ENCODE measurements at places on chromosomes 4 and X.

DNA sequence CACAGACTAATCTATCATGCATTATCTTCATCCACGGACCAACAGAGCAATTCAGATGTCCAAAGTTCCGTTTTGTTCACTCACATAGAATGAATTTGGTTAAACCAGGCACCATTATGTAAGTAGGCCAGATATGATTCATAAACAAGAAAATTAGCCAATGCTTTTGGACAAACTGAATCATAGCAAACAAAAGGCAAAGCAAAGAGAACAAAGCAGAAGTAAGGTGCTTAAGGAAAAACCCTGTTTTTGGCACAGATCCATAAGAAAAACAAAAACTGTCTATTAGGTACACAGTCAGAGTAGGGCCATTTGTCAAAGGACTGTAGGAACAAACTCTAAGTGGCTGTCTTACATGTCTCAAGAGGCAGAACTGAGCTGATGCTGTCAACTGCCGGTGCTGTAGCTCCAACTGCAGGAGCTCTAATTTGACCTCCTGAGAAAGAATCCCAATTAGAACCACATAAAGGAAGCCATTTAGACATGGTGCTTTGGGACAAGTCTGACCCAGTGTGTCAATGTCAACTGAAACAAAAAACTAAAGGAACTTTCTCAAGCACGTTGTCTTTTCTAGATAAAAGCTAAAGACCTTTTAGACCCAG is 146.7 kb downstream of the COL25A1 start:
- DNase-seq: no peak

DNA sequence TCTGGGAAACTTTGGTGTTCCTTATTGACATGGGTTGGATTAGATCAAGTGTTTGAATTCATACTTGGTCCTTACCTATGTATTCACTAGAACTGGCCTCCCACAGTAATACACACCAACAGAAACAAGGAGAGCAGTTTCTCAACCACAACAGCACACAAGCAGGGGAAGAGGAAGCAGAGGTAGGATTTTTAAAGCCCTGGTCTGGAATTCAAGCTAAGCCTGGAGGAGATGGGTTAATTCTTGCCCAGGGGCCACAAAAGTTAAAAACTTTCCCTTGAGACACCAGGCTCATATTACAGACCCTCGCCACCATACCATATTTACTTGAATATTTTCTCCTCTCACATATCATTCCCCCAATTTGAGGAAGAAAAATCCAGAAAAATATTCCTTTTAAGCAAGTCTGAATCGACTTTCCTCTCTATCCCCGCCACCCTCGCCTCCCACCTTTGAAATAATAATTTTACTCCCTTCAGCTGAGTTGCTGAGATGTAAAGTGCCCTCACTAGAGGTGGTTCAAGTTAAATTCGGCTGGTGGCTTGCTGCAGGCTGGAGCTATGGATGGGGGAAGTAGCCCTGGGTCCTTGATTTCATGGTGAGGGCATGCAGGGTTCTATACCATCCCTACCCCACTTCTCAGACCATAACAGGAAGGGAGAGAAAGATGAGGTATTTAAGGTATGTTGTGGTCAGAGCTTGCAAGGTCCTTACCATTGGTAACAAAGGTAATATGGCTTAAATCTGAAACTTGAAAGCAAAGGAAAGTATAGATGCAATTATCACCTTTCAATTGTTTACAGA is 440.2 kb downstream of the INPP4B start:
- no peak for DNase-seq

DNA sequence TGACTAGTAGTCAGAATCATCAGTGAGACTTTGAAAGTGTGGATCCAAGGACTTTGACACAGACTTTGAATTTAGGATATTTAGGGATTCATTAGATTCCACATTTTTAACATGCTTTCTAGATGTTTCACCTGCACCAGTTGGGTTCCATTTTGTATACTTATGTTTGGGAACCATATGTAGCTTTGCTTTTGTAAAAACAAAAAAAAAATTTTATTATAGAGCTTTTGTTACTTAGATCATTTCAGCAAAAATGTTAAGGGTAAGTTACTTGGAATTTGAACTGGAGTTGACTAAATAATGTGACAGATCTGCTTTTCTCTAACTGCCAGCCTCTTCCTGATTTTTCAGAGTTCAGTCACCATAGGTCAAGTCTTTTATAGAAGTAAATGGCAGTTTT is 14.6 kb downstream of the PDLIM5 start:
- no peak for DNase-seq

- DNase-seq: no peak
Measured at GRCh38 chrX:30215357-30215843, at the start of gene MAGEB2. Gene MAGEB2, plus strand, starts transcription at chrX:30215563. Its CDS starts 3,018 bp downstream, at chrX:30218581.

DNA sequence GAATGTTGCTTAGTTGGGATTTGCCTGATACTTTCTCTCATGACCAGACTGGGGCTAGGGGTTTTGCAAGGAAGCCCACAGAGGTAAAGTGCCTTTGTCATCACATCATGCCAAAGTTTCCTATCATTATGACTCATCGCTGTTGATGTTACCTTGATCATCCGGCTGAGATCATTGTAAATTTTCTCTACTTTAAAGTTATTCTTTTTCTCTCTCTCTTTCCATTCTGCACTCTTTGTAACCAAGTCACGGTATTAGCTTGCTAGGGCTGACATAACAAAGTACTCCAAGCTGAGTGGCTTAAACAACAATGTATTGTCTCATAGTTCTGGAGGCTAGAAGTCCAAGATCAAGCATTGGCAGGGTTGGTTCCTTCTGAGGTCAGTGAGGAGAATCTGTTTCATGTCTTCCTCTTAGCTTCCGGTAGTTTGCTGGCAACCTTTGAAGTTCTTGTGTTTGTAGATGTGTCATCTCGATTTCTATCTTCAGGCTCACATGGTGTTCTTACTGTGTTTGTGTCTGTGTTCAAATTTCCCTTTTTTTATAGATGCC is 113.0 kb downstream of the DTHD1 start:
- DNase-seq: no peak

DNA sequence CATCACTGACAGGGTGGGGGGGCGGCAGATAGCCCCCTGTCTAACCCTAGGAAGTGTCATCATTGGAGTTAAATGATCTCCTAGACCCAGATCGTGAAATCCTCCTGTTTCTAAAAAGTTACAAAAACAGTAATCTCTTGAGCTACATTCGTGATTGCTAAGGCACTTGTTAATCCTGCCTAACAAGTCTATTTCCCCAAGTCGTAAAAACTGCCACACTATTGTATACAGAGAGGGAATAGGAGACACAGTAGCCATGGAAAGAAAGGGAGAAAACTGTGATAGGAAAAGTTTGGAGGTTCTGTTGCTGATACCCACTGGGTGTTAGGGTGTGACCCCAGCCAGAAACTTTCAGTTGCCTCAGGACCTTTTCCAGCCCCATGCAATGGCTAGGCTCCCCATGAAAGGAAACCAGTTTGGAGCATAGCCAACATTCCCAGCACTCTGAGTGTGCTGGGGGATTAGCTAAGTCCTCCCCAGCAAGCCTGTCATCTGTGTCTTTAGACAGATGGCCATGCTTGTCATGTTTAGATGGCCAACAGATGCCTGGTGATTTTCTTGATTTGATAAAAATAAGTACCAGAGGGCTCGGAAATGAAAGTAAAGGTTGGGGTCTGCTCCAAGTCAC is 63.3 kb upstream of the ANXA10 start:
- no peak for DNase-seq

DNA sequence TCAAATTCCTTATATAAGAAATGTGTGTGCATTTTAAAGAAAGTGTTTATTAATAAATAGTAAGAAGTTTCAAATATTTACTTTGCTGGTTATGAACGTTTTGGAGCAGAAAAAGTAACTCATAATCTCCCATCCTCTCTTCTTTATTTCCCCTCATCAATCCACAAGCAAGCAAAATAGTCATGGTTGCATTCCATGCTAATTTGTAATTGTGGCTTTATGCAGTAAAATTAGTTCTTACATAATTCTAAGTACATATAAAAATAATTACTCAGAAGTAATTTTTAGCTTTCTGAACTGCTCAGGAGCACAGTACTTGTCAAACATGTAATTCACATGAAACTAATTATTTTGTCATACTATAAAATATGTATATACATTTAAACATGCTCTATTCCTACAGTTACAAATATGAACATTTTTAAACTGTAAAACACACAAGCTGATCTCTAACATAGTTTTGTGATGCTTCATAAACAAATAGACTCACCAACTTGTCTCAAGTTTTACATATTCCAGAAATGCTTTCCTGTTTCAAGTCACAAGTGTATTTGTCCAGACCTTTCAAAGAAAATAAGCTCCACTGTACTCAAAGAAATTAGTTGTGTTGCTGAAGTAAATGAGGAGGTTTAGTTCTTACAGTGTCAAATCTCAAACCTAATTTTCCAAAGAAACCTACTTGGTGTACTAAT is 218.9 kb downstream of the PABPC4L start:
- no peak for DNase-seq

DNA sequence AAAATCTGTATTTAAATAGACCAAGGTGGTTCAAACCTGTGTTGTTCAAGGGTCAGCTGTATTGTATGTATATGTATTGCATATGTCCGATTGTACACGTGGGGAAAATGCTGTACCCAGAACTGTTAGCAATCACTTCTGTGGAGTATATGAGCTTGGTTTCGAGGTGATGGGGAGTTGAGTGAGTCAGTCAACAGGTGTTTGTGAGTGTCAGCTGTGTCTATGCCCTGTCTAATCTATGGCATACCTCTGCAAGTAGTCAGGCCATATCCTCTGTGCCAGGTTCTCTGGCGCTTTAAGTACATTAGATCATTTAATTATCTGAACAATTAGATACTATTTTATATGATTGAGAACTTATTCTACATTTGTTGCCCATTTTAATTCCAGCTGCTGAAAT is 7.4 kb downstream of the ZRSR2 start:
- DNase-seq: no peak

GRCh38 chr4:106165351-106166010 is 150.5 kb downstream of the TBCK start:
- no peak for DNase-seq

- DNase-seq: no peak
Measured at GRCh38 chr4:87819281-87819919, 13.4 kb upstream of the MEPE start.
